Fibroblast of pulmonary artery (primary cell): ENCODE measurements at places on chromosomes 1 and 21.
A peak's percentile ranks its signal among the peaks of the same experiment; 100 is the strongest.

GRCh38 chr1:211933946-211934714, 101.2 kb downstream of the INTS7 start:
- DNase-seq = no peak

DNA sequence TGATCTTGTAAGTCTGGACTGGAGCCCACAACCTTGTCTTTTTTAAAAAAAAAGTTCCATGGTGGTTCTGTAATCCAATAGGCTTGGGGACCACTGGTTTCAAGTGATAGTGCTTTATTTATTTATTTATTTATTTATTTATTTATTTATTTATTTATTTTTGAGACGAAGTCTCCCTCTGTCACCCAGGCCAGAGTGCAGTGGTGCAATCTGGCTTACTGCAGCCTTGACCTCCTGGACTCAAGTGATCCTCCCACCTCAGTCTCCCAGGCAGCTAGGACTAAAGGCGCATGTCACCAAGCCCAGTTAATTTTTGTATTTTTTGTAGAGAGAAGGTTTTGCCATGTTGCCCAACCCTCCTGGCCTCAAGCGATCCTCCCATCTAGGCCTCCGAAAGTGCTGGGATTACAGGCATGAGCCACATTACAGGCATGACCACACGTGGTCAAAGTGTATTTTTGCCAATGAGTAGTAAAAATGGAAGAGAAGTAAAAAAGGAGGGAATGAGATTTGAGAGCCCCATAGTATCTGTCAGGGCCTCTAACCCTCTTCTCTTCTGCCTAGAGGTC, 44.8 kb upstream of the ARHGAP29 start:
- DNase-seq = no peak

DNA sequence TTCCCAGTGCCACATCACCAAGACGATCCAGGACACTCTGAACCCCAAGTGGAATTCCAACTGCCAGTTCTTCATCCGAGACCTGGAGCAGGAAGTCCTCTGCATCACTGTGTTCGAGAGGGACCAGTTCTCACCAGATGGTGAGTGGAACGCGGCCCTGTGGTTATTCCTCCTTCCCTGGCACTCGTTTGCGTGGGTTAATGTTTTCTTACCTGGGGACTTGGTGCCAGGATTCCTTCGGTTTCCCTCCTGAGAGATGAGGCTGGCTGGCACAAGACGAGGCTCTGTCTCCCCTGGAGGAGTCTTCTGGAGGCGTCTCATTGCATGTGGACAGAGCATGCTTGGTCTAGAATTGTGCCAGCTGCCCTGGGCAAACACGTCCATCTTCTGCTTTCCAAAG, 29.3 kb downstream of the ATP5PO start:
- DNase-seq = no peak

DNA sequence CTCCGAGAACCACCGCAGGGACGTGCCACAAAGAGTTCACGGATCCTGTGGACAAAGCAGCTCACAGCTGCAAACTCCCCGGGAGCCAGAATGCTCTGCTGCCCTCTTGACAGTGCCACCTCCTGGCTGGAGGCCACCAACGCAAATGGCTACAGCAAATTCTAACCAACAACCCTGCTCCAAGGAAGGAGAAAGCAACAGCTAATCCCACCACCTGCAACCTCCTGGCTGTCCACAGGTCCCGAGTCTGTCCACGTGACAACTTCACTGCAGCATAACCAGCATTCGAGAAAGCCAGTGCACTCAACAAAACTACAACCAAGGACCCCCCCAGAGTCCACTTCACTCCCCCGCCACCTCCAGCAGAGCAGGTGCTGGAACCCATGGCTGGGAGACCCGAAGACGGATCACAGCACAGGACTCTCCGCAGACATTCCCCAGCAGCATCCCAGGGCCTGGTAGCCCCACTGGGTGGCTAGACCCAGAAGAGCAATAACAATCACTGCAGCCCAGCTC, 17.3 kb downstream of the POFUT2 start:
- no peak for DNase-seq

- no peak for DNase-seq
Measured at GRCh38 chr1:26148887-26149286, 10.0 kb upstream of the FAM110D start.

DNA sequence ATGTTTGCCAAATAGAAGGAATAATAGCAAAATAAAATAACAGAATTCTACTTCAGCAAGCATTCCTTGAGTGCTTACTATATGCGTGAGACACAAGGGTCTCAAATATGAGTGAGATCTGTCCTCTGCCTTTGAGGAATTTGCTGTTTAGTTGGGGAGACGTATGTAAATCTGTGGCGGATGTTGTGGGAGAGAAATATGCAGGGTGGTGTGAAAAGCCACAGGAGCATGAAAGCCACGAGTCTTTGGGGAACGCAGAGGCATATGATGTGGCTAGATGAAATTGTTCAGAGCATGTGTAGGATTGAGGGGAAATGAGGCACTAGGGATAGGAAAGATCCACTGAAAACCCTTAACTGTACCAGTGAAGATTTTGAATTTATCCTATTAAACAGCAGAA, 244.4 kb downstream of the PBX1 start:
- peak; percentile 36 for DNase-seq

GRCh38 chr1:52037402-52037814, 3.8 kb upstream of the KTI12 start:
- DNase-seq = peak; percentile 69

DNA sequence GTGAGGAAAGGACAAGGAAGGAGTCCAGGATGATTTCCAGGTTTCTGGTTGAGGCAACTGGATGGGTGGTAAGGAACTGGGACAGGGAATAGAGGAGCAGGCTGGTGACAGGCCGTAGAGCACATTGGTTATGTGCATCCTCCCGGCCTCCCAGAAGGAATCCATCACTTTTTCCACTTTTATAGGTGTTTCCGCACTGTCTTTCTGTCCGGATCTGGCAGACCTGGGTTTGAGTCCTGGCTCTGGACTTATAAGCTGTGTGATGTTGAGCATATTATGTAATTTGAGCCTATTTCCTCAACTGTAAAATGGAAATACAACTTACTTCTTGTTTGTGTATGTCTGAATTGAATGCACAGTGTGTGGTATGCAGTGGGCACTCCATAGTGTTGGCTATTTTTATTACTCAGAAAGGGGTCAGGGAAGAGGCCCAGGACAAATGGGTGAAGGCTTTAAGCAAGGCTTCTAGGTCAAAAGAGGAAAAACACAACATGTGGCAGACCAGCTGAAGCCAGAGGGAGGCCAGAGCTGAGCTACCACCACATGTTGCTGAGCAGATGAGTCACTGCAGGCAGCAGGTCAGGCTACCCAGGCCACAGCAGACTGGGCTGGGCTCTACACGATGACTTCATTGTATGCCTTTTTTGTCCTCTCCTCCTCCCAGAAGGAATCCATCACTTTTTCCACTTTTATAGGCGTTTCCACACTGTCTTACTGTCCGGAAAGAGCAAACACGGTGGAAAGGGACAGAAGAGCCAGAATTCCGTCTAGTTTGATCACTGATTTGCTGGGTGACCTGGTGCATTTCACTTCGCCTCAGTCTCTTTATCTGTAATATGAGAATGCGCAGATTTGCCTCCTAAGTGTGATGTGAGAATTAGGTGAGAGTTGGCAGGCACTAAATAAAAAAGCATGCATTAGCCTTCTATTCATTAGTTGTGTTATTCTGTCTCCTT, 791 bp upstream of the MAST2 start:
- peak; percentile 94 for DNase-seq

DNA sequence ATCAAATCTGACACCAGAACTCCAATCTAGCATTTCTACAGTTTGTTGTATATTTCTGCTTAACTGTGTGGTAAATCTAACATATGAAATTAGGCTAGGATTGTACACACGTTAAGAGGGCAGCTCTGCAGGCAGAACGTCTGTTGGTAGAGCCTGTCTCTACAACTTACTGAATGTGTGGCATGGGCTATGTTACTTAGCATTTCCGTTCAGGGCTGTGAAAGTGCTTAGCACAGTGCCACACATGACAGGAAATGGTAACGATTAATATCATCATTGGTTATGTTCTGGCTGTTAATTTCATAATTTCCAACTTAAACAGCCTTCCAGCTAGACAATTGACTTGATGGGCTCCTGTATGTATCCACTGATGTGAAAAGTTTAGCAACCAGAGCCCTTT, 9.6 kb upstream of the C8B start:
- no peak for DNase-seq

DNA sequence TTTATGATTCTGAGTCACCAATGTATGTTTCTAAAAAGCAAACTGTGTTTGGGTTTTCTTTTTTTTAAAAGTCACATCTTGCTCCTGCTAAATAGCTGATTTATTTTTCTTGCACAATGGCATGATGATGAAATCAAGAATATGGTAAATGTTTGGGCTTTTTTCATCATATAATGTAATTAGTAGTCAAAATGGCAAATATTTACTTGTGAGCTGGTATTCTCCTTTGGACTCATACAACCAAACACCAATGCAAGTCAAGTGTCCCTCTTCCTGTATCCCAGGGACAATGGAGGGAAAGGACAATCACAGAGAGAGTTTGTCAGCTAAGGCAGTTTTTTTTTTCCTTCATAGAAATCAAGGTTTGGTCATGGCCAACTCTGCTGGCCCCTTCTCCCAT, 94.6 kb upstream of the RALGPS2 start:
- DNase-seq = no peak

DNA sequence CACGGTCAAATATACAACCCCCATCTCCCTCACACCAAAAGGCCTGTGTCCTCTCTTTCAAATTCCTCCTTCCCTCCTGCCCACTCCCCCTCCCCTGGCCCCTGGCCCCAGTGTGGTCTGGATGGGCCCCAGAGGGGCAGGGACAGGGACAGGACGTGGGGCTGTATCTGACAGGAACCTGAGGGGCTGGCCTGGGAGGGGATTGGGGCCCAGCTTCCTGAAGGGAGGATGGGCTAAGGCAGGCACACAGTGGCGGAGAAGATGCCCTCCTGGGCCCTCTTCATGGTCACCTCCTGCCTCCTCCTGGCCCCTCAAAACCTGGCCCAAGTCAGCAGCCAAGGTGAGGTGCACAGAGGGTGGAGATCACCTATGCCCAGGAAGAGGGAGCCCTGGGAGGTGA, at the start of gene MPL:
MPL (plus strand) TSS at position 231 of the 400 bp plus-strand sequence; CDS start at position 262, 31 bp downstream.
- DNase-seq = no peak

- DNase-seq = peak; percentile 68
Measured at GRCh38 chr21:34513129-34513675, 1.2 kb upstream of the KCNE1 start.

DNA sequence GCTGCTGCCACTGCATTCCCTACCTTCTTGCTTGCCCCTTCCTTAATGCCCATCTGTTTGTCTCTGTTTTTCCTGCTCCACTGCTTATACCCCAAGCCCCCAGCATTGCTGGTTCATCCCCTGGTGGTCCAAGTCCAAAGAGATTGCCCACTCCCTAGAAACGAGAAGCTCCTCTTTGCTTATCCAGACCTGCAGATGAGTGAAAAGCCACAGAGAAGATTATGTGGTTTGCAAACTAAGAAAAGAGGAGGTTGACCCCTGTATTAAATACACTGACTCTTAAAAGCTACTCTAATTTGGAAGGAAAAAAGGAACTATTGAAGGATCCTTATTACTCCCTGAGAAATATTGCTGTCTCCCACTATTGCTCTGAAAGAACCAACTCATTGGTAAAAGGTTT, 146.8 kb upstream of the RAB4A start:
- DNase-seq = no peak

GRCh38 chr21:32372755-32373154, 20.1 kb downstream of the URB1 start:
- peak; percentile 58 for DNase-seq

DNA sequence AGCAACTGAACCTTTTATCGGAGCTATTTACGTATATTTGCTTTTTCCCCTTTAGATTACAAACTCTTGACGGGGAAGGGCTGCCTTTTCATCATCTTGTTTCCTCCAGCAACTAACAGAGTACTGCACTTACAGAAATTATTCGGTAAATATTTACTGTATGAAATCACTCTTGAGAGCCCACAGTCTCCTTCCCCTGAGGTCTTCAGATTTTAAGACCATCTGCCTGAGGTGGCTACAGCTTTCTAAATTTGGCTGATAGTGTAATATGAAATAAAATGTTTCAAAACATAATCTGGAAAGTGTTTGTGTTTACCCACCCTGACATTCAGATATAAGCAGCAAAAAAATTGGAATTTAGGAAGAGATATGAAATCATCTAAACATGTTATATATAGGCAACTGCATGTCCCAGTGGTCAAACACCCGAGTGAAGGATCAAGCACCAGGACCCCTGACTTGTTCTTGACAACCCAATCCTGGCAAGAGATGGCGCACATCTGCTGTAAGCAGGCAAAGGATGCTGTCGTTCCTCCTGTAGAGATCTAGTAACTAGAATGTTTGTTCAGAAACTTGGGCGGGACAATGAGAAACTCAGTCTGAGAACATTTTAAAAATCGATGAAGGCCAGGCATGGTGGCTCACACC, 60.9 kb downstream of the SIPA1L2 start:
- no peak for DNase-seq

- peak; percentile 8 for DNase-seq
Measured at GRCh38 chr1:37723390-37724078, 31.2 kb downstream of the CDCA8 start.

DNA sequence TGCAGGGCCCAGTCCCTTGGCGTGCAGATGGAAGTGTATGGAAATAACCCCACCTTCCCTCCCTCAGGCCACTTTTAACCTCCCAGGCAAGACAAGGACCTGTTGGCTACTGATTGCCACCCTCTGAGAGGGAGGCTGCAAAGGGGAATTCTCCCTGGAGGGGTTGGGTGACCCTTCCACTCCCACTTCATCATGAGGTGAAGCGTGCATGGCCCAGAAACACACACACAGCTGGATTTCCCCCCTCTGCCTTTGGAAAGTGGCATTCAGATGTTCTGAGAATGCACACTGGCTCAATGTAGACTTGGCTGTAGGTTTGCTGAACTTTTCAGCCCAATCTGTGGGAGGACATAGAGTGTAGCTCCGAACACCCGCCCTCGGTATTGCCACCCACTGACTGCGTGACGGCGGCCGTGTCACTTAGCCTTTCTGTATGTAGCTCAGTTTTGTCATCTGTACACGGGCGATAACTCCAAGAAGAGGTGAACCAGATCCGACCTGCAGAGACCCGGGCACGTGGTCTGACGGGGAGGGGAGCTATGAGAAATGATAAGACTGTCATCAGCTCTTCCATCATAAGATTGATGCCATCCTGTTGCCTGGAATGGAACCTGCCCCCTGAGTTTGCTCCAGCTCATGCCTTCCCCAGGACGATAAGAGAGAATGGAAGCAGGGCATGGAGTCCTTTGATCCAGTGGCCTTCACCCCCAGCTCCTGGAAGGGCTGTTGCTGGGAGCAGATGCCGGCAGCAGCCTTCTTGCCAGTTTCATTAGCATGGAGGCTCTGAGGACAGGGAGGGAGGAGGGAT, 19.3 kb downstream of the MIIP start:
- DNase-seq = no peak

DNA sequence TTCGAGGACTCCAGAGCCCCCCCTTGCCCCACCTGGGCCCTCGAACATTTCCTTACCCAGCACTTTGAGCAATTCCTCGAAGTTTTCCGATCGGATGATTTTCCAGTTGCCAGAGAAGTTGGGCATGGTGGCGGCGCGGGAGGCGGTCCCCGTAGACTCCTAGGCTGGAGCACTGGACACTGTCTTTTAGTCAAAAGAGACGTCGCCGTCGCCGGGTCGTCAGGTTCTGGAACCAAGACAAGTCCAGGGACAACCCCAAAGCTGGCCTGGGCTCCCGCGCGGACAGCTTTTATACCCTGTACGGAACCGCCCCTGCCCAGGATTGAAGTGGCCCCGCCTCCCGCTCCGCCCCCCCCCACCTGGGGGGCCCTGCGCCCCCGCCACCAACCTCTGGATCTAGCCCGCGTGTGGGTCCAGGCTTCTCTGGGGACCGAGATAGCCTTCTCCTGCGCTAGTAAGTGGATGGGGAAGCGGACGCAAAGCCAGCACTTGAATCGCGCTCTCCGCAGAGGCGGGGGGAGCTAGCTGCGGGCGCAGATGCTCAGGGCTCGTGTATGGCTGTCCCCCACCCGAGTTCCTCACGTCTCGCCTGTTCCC, at the start of gene CRABP2:
CRABP2 (minus strand) TSS at position 263 of the 597 bp plus-strand sequence; CDS start at position 126, 137 bp downstream.
- DNase-seq = no peak
